ENCODE measurements at places on chromosomes 12 and 14. TPM values are rescaled to one million over a fixed set of nuclear protein-coding genes. Genes with fewer than 3 reads are reported as not detected.

Gene C14orf132
- total RNA-seq: 14.0 TPM

Gene TSPAN19
- not detected for total RNA-seq

Gene RNASE7
- not detected for total RNA-seq

Gene C12orf56
- total RNA-seq: not detected

Gene MYF5
- not detected for total RNA-seq

Gene CLEC4D
- not detected for total RNA-seq

Gene C3AR1
- 7.1 TPM for total RNA-seq

Gene FBLN5
- 12.5 TPM for total RNA-seq

Gene IGFBP6
- total RNA-seq: 26.3 TPM

Gene IL23A
- total RNA-seq: 0.32 TPM

Gene TCL1B
- not detected for total RNA-seq

Gene KLRK1
- 1.1 TPM for total RNA-seq

- peak; percentile 53 for DNase-seq
Measured at GRCh38 chr12:116276652-116277466, 634 bp downstream of the MED13L start.

- DNase-seq: no peak
Measured at GRCh38 chr14:75650253-75651058, 10.2 kb downstream of the ERG28 start.

- DNase-seq: peak; percentile 56
Measured at GRCh38 chr12:2960390-2960956, 1.3 kb downstream of the TEAD4 start.

- DNase-seq: no peak
Measured at GRCh38 chr12:120367233-120367923, 1.6 kb downstream of the MSI1 start.

DNA sequence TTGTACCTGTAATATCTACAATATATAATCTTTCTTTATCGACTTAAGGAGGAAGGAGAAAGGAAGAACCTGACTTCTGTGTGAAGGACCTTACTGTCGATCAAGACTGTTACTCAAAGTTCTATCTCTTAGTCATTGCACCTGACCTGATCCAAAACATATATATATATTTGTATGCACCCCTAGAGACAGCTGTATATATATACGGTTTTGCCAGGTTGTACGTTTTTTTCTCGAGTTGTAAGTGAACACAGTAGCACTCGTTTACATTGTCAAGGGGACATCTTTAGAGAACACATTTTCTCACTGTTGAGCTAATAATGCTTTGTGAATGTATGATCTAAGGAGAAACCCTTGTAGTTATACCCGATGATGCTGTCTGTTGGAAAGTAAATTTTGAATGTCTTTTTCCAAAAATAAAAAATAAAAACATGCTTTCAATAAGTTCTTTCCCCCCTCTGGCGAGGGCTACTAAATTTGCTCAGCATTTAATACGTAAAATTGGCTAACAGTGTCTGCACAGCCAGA is 536 bp upstream of the SLC35E3 start:
- DNase-seq: no peak

DNA sequence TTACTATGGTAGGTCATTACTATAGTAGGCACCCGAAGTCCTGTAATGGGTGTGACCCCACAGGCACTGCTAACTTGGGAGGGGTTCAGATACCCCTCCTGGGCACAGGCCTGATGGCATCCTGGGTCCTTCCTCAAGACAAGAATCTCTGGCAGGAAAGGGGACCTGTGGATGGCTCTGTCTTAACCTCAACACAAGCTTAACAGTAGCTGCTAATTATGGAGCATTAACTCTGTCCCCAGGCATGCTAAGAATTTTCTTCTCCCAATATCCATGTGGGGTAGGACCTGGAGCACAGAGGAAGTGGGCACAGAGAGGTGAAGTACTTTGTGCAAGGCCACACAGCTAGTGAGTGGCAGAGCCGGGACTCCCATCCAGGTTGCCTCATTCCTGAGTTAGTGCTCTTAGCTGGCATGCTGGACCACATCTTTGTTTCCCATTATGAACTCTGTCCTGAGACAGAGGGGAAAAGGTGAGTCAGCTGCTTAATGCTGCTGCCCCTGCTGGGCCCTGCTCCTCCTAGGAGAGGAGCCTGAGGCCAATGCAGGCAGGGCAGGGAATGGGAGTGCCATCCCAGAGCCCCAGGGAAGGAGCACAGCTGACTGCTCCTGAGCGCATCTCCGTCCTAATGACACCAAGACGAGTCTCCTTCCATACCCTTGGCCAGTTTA is 32.1 kb downstream of the GALNT16 start:
- DNase-seq: no peak

DNA sequence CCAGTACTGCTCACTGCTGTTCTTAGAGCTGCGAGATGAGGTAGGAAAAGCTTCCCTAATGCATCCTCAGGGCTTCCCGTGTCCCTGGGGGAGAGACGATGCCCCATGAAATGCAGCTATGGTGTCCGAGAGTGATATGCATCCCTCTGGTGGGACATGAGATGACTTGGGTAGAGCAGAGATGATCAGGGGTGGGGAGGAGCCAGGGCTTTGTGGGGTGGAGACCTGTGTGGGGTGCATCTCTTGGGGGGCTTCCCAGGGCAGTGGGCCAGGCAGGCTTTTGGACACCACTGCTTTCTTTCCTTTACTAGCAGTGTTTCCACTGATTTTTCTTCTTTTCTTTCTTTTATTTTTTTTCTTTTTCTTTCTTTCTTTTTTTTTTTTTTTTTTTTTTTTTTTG is 147.3 kb downstream of the ADGRD1 start:
- no peak for DNase-seq

- DNase-seq: no peak
Measured at GRCh38 chr12:7180685-7181084, 8.8 kb upstream of the PEX5 start.

DNA sequence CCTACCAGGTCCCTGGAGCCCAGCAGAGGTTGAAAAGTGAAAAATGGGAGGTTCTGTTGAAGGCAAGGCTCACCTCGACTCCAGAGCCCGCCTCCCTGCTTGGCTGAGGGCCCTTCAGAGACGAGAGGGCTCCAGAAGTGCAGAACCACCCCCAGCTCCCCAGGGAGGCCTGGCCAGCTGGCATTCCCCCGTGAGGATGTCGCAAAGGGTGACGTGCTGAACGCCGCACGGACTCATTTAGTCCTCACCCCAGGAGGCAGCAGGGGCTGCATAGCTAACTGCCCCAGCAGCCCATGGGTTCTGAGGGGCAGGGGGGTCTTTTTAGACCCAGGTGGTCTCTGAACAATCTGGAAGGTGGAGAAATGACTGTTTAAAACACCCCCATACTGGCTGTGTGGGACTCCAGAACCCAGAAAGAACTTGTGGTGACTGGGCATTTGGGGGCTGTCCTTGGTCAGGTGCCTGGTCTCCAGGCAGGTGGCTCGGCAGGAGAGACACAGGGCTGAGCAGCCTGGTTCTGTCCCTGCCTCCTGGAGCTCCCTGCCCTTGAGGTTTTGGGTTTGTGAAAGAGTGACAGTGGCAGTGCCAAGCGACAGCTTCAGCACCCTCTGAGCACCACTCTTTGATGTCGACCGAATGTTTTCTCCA is 32.0 kb downstream of the ANAPC7 start:
- no peak for DNase-seq

DNA sequence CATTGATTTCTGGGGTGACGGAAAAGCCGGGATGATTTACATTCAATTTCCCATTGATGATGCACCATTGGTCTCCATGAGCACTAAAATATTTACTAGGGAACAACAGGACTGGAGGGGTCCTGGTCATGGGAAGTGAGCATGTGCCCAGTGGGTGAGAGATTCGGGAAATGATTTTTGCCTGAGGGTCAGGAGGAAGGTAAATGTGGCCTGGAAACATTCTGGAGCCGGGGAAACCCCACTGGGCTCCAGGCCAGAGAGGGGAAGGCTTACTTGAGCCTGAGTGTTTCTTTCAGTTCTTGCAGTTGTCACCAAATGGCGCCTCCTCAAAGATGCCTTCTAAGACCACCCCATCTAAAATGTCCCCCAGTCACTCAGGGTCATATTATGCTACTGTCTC is 532.3 kb upstream of the TBX3 start:
- DNase-seq: no peak

GRCh38 chr14:69351911-69352310 is 46.2 kb downstream of the ERH start:
- DNase-seq: no peak

GRCh38 chr12:43416981-43417380 is 135.0 kb downstream of the ADAMTS20 start:
- no peak for DNase-seq

GRCh38 chr12:15344561-15344960 is 22.3 kb downstream of the PTPRO start:
- no peak for DNase-seq

DNA sequence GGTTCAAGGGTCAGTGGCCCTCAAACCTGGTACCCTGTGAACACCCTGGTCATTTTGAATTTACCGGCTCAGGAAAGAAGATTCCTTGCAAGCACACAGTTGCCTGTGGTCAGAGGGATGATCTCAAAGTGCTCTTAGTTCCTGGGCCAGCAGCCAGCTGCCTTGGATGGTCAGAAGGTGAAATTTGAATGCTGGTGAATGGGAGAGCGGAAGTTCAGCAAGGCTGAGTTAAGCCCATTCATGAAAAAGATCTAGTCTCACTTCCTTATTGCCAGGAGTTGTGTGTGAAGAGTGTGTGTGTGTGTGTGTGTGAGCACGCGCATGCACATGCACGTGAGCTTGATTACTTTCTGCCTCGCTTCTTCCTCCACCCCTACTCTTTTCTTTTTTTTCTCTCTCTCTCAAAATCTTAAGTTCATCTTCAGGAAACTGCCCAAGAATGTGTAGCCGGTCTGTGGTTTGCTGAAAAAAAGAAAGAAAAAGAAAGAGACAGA is 155.5 kb upstream of the CCND2 start:
- peak; percentile 44 for DNase-seq

DNA sequence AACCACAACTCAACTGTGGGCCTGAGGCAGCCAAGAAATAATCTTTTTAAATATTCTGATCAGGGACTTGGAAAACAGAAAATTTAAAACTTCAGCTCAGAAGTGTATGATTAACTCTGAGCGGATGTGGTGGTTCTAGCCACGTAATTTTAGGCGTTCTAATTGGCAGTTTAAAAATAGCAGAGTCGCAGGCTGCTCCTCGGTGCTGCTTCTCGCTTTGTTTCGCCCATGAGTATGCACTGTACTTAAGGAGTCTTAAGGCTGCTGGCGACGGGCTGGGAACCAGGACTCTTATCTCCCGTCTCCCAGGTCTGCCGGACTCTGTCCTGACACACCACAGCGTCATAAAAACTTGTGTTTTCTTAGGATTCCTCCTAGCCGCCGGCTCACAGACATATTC is 113.4 kb upstream of the PELI2 start:
- peak; percentile 90 for DNase-seq

GRCh38 chr14:26984311-26985177 is 386.7 kb upstream of the NOVA1 start:
- DNase-seq: peak; percentile 30

DNA sequence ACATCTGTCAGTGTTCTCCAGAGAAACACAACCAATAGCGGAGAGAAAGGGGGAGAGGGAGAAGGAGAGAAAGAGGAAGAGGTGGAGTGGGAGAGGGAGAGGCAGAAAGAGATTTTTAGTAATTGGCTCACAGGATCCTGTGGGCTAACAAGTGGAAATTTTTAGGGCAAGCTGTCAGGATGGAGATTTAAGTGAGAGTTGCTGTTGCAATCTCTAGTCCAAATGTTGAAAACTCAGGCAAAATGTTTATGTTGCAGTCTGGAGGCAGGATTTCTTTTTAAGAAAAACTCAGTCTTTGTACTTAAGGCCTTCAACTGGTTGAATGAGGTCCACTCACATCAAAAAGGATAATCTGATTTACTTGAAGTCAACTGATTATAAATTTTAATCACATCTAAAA is 12.5 kb upstream of the GLIPR1L2 start:
- no peak for DNase-seq

- DNase-seq: no peak
Measured at GRCh38 chr12:124109760-124110159, 136.7 kb downstream of the ZNF664 start.

- no peak for DNase-seq
Measured at GRCh38 chr12:19474147-19474546, 34.9 kb downstream of the AEBP2 start.

- DNase-seq: peak; percentile 82
Measured at GRCh38 chr14:23160924-23161522, 22.4 kb downstream of the SLC7A8 start.

- no peak for DNase-seq
Measured at GRCh38 chr12:51429700-51430099, 5.1 kb downstream of the SLC4A8 start.

DNA sequence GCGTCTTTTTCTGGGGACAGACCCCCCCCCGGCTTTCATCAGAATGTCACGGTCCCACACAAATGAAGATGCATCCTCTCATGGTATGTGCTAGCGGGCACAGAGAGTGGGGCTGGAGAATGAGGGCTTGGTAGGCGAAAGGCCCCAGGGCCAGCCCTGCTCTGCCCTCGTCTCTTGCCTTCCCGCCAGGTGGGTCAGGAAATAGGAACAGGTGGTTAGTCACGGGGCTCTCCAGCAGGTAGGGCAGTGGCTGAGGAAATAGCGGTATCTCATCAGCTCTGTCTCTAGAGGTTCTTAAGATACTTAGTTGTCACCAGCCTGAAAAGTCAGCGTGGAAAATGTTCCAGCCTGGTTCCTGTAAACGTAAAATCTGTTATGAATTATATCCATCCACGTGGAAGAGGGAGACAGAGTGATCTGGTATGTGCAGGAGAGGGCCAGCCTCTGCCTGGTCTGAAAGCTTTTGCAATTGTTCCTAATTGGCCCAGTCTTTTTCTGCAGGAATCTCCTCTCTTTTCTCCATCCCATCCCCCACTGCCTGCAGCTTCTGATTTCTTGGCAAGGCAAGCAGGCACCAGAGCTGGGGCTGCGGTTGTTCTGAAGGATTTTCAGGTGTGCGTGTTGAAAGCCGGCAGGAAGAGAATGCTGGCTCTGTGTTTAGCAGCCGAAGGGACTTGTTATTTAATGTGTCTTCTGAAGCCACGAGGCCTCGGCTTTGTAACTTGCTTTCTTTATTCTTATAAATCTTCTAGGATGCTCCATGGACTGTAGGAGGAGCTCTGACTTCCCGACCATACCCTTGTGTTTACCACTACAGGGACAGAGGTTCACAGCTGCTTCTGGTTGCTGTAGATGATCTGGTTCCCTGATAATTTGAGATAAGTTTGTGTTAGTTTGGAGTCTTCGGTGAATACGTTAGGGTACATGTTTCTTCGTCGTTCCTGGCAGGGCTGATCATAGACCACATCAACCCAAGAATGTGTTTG is 131.1 kb downstream of the CACNA1C start:
- peak; percentile 82 for DNase-seq

DNA sequence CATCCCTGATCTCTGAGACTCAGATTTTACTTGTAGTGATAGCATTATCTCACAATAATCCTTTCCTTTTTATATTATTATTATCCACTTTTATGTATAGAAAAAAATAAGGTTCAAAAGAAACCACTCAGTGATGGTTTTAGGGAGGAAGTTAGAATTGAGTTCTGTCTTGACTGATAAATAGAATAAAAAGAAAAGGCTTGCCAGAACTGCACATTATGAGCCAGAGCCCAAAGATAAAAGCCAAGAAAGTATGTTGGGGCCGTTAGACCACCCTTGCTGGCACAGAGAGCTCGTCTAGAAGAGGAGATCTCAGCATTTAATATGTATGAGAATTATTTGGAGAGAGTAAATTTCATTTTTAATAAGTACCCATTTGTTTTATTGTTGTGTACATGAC is 103.2 kb downstream of the TSPAN8 start:
- no peak for DNase-seq
